ENCODE measurements at places on chromosomes 5 and 9.

DNA sequence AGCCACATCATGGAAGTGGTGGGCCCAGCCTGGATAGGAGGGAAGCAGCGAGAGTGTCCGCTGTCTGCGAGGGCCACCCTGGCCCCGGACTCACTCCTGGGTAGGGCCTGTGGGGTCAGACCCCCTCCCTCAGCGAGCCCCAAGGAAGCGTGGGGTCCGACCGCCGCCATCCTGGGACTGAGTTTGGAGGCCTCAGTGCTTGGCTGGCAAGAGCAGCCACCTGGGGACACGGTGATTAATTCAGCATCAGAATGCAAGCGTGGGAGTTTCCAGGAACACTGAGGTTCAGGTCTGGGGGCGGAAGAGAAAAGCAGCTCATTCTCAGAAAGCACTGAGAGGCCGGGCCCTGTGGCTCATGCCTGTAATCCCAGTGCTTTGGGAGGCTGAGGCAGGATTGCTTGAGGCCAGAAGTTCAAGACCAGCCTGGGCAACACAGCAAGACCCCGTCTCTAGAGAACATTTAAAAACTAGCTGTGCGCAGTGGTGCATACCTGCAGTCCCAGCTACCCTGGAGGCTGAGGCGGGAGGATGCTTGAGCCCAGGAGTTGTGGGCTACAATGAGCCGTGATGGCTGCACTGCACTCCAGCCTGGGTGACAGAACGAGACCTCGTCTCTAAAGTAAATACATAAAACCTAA lies 18.3 kb upstream of the CAMSAP1 start:
- DNase-seq: peak; percentile 49

DNA sequence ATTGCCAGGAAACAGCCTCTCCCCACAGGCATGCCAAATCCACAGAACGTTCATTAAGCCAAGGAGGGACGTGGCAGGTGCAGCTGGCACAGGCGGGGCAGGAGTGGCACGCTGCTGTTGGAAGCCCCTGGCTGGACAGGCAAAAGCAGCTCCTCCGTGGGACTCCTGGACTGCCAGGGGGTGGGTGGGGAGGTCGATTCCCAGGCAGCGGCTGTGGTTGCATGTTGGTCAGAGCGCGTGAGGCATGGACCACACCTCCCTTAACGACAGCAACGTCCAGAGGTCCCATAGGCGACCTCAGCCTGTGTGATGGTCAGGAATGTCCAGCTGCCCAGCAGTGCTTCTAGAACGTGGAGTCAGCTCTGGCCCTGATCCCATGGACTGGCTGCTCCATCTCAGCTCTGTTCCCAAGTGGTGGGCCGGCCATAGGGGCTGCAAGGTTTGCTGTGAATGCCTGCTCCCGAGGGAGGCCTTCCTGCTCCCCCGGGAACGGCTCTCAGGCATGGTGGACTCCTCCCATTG lies 6.9 kb downstream of the SLC6A19 start:
- DNase-seq: no peak

GRCh38 chr5:151345187-151345807 lies 2.1 kb downstream of the SLC36A2 start:
- no peak for DNase-seq

- no peak for DNase-seq
These were observed 160.5 kb downstream of the FGF18 start for GRCh38 chr5:171579976-171580411.

- no peak for DNase-seq
These were observed 12.0 kb downstream of the BARHL1 start for GRCh38 chr9:132594412-132594811.

GRCh38 chr5:131377785-131378325 lies 114.0 kb downstream of the CDC42SE2 start:
- no peak for DNase-seq

DNA sequence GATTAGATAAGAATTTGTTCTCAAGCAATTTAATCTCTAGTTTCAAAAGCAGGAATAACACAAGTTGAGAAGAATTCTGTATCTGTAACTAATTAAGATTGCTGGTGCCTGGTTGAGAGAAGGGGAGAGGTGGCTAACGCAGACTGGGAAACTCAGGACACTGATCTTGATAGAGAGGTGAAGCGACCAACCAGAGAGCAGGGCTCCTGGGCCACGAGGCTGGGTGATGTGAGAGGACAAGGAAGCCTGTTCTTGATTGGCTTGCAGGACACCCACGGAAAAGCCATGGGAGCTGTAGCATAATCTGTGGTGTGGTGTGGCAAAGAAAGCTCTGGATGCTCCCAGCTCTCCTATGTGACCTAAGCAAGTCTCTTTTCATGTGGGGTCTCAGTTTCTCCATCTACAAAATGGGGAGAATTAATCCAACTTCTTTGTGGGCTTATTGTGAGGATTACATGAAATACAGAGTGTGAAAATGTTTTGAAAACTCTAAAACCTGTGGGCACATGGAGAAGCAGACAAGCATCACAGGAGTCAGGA lies 594.1 kb upstream of the BRINP1 start:
- DNase-seq: no peak

- no peak for DNase-seq
These were observed 1.6 kb downstream of the CARD19 start for GRCh38 chr9:93097511-93098201.

DNA sequence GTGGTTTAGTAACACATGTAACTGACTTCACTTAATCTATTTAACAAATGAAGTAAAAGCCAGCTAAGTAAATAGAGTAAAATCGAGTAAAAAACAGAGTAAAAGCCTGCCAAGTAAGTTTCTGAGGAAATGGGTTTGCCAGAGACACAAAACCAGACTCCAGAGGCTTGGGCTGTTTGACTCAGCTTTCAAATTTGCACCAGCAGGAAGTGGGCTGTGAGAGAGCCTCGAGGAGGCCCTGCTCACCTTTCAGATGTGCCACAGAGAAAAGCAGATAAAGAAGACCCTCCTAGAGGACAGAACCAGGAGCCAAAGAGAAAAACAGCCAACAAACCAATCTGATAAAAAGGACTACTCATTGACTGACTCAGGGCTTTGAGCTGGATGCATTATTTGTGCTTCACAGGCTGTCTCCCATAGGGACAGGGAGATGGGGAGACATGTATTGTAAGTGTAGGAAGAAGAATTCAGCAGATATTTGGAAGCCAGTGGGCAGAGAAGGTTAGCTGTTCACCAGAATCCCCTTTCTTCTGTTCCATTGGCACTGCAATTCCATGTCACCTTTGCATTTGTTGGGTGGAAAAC lies 14.4 kb upstream of the AMACR start:
- no peak for DNase-seq

- DNase-seq: no peak
These were observed 65.9 kb downstream of the SEMA5A start for GRCh38 chr5:9479990-9480389.

DNA sequence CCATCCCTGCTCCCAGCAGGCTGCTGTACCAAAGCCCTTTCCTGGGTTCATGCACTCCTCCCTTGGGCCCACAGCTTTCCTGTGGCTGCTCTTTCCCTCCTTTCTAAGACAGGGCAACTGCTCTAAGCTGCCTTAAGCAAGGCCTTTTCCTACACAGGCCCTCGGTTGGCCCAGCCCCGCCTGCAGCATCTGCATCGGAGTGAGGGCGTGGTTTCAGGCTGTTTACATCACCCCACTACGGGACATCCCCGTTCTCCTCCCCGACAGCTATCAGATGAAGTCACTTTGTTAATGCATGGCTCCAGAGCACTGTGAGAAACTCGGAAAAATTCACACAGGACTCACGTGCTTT lies 3.4 kb downstream of the DPH7 start:
- DNase-seq: no peak

- DNase-seq: no peak
These were observed 193.5 kb downstream of the CD180 start for GRCh38 chr5:67002832-67003684.

DNA sequence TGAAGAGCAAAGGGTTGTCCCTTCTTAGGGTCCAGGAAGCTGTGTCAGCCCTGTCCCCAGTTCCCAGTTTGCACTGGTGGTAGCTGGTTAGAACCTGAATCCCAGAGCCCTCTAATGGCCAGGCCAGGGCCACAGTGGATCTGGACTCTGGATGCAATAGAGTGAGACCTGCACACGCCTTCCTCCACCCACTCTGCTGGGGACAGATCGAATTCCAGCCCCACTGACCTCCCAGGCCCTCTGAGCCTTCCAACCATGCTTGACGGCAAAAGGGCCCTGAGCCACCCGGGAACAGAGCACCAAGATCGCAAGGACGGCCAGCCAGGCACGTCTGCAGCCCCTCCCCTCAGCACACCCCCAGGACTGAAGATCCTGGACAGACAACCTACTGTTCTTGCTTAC lies 23.7 kb downstream of the NAIF1 start:
- no peak for DNase-seq

GRCh38 chr5:34957857-34958690 lies 28.7 kb downstream of the DNAJC21 start:
- no peak for DNase-seq

GRCh38 chr9:113501852-113502251 lies 38.3 kb downstream of the RGS3 start:
- DNase-seq: no peak

GRCh38 chr9:120875643-120875953 lies 1.4 kb downstream of the PHF19 start:
- no peak for DNase-seq

GRCh38 chr9:116202219-116202912 lies 48.8 kb downstream of the PAPPA start:
- DNase-seq: no peak

DNA sequence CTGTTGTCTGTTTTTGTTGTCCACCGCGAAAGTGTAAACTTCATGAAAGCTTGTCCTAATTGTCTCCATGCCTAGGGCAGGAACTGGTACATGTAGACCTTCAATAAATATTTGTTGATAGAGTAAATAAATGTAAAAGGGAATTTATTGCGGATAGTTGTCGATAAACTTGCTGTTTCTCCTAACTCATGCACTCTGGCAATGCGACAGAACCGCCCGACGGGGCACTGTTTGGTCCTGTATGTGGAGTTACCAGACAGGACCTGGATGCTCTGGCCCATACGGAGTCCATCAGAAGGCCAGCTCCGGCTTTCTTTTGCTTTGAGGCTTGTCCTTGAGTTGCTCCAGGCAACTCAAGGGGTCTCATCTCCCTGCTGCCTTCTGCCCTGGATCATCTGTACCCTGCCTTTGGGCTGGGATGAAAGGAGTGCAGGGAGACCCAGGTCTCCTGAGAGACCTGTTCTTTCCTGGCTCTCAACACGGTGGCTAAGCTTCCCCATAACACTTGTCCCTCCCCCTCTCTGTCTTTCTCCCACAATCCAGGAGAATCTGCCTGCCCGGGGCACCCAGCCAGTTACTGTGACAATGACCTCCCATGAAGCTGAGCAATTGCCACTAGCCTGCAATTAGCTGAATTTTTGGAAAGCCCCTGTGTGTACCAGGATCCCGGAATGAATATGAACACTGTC lies 149.5 kb upstream of the PTCH1 start:
- DNase-seq: no peak

GRCh38 chr5:16666883-16667398 lies 50.1 kb upstream of the RETREG1 start:
- no peak for DNase-seq

DNA sequence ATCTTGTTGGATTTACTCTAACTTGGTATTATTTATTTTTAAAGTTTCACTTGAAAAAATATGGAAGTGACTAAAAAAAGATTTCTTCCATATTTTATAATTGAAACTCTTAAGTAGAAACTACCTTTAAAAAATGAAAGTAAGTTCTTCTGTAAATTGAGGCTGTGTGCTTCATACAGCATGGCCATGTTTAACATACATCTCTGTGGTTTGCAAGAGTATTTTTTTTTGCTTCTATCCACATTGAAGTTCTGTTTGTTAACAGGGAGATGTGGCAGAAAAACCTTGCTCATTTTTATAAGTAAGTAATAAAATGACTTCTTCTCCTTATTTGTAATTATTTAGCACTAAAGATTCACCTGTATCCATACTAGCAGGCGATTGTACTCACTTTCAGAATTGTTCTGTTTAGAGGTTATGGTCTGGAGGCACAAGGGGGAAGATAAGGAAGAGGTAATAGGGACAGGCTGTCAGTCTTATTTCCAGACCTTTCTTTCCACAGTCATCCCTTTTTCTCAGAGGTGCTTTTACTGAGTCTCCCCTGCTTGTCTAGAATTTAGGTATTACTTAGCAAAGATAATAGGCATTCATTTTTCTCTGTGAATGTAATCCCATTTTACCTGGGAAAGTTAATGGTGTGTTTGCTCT lies 16.0 kb downstream of the FYB1 start:
- DNase-seq: no peak

DNA sequence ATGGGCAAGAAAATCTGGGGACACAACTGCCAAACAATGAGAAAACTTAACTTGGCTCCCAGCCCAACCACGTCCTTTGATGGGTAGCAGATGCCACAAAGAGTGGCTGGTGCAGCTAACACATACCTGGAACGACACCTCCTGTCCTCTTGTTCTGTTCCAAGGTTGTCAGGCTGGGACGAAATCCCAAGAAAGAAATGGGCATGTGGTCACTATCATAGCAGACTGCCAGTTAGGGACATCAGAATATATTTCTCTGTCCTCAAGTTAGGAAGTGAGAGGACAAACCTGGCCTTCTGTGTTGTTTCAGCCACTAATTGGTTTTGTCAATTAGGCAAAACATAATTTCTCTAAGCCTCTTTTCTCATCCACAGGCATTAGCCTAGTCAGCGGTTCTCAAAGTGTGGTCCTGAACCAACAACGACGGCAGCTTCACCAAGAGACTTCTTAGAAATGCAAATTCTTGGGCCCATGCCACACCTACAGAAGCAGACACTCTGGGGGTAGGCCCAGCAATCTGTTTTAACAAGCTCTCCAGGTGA lies 63.4 kb downstream of the RAPGEF1 start:
- DNase-seq: no peak

GRCh38 chr5:137778772-137779564 lies 24.8 kb upstream of the HNRNPA0 start:
- no peak for DNase-seq

DNA sequence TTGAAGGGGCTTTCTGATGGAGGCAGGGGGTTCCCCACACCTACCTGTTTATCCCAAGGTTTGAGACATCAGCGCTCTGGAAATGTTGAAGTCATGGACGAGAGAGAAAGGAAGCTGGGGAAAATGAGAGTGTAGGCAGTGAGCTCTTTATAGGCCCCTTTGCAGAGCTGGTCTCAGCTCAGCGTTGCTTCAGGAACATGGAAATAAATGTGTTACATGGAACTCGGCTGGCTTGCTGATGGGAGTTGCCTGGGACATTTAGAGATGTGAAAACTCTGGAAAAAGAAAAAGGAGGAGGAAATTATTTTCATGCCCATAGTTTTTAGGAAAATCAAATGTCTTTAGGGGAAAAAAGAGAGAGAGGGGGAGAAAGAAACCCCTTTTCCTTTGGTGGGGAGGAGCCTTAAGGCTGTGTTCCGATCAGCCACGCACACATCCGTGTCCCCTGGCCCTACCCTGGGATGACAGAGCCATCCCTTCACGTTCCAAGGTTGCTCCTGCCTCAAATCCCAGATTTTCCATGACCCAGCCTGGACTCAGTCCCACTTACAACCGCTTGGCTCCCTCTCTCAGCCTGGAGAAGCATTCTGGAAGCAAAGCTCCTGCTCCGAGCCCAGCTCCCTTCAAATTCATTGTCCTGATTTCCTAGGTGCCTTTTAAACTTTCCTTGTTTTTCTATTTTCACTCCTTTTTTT lies 78.3 kb downstream of the COL27A1 start:
- DNase-seq: no peak

DNA sequence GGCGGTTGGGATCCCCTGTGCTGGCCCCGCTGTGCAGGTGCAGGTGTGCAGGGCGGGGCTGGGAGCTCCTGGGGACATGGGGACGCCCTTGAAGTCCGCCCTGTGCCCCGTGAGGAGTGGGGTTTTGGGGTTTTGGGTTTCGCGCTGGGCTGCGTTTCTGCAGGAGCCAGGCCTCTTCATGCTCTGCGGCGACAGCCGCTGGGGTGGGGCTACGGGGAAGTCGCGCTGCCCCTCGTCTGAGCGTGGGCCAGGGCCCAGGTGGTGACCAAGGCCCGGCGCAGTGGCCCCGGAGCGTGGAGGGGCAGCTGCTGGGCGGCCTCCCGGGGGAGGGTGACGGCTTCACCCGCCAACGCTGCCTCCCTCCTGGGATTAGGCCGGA lies 47.8 kb upstream of the IRX4 start:
- DNase-seq: no peak

Data from stimulated activated CD4-positive, alpha-beta T cell treated with anti-CD3 and anti-CD28 coated beads, Interleukin-1b, Interleukin-23, amount 100 ng/mL, for 24 hours (primary cell).